ENCODE measurements at places on chromosomes 3 and 15.

DNA sequence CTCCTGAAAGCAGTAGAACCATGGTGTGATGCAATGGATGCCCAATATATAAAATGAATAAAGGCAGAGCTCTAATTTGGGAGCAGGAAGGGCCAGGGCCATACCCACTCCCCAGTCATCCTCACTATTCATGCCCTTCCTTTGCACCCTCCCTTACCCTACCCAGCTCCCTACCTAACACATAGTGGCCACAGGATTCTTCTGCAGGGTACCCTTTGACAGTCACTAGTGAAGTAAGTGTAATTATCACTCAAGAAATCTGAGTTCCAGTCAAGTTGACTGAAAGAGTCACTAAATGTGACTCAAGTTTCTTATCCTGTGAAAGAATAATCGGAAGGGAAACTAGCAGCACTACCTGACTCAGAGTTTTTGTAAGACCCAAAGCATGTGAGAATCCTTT is 69.2 kb downstream of the RASA2 start:
- DNase-seq, result no peak

GRCh38 chr3:43032646-43033628 is 53.8 kb downstream of the GASK1A start:
- no peak for DNase-seq

DNA sequence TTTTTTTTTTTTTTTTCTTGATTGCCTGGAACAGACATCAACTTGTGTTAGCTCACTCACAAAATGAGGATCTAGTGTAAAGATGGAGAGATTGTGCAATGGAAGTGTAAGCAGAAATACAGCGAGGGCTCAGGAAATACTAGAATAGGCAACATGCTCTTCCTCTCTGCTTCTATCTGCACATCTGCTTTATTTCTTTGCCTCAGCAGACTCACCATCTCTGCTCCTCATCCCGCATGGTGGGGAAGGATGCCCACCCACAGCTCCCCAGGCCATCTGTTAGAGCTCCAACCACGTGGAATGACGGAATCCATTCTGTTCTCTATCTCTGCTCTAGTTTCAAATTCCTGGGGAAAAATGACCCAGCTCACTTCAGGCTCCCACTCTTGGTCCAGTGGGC is 128.0 kb upstream of the ADAMTS9 start:
- DNase-seq, result no peak

DNA sequence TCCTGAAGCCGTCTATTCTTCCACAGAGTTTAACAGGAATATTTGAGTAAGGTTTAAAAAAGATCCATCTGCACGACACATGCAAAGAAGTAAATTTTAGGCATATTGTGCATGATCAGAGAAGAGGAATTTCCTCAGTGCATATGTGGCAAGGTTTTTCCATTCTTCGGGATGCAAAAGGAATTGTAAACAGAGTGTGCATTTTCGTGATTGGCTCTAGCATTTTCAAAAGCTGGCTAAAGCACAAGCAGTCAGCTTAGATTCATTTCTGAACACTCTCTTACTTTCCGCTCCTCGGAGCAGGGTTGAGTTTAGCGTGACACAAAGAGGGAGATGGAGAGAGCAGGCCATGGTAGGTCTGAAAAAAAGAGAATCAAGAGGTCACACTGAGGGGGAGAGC is 128.2 kb downstream of the ADAMTS9 start:
- no peak for DNase-seq

GRCh38 chr3:132843851-132844553 is 121.8 kb upstream of the NPHP3 start:
- no peak for DNase-seq

Data from stimulated activated CD4-positive, alpha-beta T cell treated with anti-CD3 and anti-CD28 coated beads, TNF-alpha, amount 100 ng/mL, for 48 hours (primary cell).